ENCODE measurements at places on chromosomes 5 and 9.

DNA sequence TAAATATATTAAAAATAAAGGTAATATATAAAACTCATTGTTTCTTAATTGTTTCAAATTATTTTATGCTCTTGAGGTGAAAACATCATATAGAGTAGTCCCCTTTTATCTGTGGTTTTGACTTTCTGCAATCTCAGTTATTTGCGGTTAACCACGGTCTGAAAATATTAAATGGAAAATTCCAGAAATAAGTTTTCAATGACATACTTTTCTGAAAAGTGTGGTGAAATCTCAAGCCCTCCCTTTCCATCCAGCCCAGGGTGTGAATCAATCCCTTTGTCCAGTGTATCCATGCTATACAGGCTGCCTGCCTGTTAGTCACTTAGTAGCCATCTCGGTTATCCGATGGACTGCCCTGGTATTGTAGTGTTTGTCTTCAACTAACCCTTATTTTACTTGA lies 546.7 kb upstream of the DMAC1 start:
- DNase-seq, result no peak

- DNase-seq, result no peak
Measured at GRCh38 chr5:157080286-157080685, 21.4 kb upstream of the HAVCR1 start.

- DNase-seq, result no peak
Measured at GRCh38 chr9:114953959-114954358, 23.6 kb upstream of the TNFSF8 start.

DNA sequence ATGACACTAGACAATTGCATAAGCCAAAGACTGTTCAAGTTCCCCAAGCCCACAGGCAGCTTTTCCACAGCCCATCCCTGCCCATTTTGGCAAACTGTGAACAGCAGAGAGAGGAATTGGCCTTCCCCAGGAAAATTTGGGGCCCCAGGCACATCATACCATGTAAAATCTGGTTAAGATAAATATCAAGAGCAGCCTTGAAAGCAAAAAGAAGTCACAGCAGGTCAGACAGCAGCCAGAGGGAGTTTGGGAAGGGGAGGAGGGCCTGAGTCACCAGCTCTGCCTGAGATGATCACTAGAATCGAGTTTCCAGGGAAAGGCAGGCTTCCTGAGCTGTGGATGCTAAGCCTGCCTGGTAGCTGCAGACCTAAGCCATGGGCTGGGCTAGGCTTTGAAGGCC lies 179.2 kb downstream of the RFK start:
- no peak for DNase-seq

DNA sequence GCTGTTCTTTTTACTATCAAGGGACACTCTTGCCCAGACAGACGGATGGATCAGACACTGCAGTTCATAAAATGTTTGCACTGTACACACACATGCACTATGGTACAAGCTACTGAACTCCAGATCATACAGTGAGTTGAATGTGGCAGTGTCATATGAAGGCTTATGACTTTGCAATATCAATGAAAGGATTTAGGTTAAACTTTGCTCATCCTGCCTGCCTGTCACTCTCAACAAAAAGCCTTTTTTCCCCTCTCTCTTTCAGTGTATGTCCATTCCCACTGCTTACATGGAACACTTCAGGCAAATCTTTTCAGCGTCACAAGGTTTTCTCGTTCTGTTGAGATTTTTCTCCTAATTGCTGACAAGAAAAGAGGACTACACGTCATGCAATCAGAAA lies 97.4 kb downstream of the BNC2 start:
- DNase-seq, result no peak

DNA sequence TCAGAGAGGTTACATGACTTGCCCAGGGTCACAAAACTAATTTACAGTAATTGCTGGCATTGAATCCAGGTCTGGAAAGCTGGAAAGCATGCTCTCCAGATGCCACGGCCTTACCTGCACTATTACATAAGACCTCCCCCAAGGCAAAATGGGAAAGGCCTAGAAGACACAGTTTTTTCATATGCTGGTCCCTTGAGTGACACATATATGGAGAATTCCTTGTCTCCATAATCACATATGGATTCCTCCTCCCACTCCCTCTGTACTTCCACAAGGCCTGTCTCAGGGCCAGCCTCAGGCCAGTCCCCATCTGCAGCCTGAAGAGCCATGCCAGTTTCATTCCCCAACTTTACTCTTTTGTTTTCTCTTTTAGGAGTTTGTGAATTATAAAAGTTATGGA lies 28.6 kb upstream of the MEIKIN start:
- no peak for DNase-seq

- DNase-seq, result no peak
Measured at GRCh38 chr5:160919626-160920025, 67.6 kb upstream of the ATP10B start.
